ENCODE measurements at places on chromosomes 5 and 9. TPM values are rescaled to one million over a fixed set of nuclear protein-coding genes. Genes with fewer than 3 reads are reported as not detected.

ADAMTSL1 gene
- total RNA-seq: not detected

LMX1B gene
- total RNA-seq: not detected

IRX4 gene
- not detected for total RNA-seq

SLC46A2 gene
- not detected for total RNA-seq

MTAP gene
- 54.5 TPM for total RNA-seq

DDX4 gene
- 1.2 TPM for total RNA-seq

C9orf152 gene
- total RNA-seq: not detected

SLCO6A1 gene
- not detected for total RNA-seq

SHISAL2B gene
- not detected for total RNA-seq

NEK6 gene
- total RNA-seq: 10.9 TPM

DNA sequence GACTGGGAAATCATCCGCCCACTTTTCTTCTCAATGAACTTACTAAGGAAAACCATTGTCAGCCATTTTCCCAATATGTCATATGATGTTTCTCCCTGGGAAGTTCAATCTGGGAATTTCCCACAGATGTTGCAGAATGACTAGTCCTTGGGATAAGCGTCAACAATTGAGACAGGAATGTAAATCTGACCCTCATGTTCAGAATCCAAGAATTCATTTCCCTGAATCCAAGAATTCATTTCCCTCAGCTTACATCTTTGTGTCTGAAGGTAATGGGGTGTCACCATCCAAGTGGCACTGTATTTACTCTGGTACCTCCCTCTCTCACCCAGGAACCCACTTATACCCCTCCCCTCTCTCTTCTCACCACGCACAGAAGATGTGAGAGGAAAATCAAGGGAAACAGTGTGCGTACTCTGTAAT, 7.4 kb downstream of the KLF9 start:
- H3K4me1 ChIP-seq: peaks cover 70% of the 10 kb centered on the region
- no peaks in the 10 kb centered on the region for H3K27me3 ChIP-seq
- DNase-seq: no peak
- H3K36me3 ChIP-seq: peaks cover 5% of the 10 kb centered on the region
- H3K27ac ChIP-seq: peak overlapping the region; percentile 96

GRCh38 chr5:133863857-133864585, 104.4 kb downstream of the C5orf15 start:
- peaks cover 8% of the 10 kb centered on the region for H3K4me1 ChIP-seq
- peaks cover 1% of the 10 kb centered on the region for H3K36me3 ChIP-seq
- H3K27ac ChIP-seq: no peak overlapping the region
- no peaks in the 10 kb centered on the region for H3K27me3 ChIP-seq

DNA sequence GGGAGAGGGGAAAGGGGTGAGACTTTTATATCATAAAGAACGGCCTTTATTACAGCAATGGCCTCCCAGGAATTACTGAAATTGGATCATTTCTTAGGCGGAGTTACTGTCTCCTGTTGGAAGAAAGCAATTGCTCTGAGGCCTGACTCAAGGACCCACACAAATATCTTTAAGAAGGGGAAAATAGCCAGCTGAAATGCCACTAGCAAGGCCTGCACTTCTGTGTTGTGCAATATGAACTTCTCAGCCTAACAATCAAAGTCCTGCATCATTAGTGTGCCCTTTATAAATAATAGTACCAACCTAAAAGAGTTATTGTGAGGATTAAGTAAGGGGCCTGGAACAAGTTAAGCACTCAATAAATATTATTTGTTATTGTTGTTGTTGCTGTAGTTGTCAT, 30.1 kb upstream of the TRIM32 start:
- no peaks in the 10 kb centered on the region for H3K36me3 ChIP-seq
- DNase-seq: no peak
- H3K4me1 ChIP-seq: no peaks in the 10 kb centered on the region
- no peak overlapping the region for H3K27ac ChIP-seq

DNA sequence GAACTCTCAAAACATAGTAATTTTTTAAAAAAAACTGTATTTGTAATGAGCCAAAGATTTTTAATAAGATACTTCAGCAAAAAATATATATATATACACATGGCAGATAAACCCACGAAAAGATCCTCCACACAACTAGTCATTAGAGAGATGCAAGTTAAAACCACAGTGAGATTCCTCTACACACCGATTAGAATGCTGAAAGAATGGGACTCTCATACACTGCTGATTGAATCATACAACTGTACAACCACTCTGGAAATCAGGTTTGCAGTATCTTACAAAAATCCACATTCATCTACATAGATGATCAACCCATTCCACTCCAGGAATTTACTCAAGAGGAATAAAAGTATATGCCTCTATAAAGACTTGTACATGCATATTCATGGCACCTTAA, 43.7 kb downstream of the RASEF start:
- H3K27ac ChIP-seq: no peak overlapping the region
- H3K27me3 ChIP-seq: peaks cover 27% of the 10 kb centered on the region
- no peak overlapping the region for H3K4me3 ChIP-seq
- peaks cover 18% of the 10 kb centered on the region for H3K4me1 ChIP-seq
- no peak for DNase-seq

DNA sequence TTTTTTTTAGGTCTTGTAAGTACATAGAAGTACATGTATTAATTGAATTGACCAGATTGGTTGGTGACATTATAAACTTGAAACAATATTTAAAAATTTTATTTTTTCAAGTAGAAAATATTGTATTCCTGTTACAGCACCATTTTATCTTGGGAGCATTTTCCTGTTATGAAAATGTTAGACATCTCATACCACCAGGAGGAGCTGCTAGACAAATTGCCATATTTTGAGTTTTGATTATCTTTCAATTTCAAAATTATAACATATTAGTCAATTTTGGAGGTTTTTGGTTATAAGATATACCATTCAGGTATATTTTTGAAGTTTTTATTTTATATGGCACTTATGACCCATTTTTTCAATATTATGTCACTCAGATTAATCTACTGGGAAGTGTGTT, 84.4 kb downstream of the CNTLN start:
- H3K4me1 ChIP-seq: no peaks in the 10 kb centered on the region
- no peak for DNase-seq
- H3K27me3 ChIP-seq: no peaks in the 10 kb centered on the region
- H3K36me3 ChIP-seq: no peaks in the 10 kb centered on the region
- H3K27ac ChIP-seq: no peak overlapping the region

- H3K4me1 ChIP-seq: peaks cover 31% of the 10 kb centered on the region
- no peak overlapping the region for H3K4me3 ChIP-seq
- H3K27ac ChIP-seq: no peak overlapping the region
Observed at GRCh38 chr9:130768265-130768664, 66.8 kb upstream of the ABL1 start.

- no peak for DNase-seq
- peaks cover 5% of the 10 kb centered on the region for H3K4me1 ChIP-seq
- no peak overlapping the region for H3K27ac ChIP-seq
- H3K36me3 ChIP-seq: no peaks in the 10 kb centered on the region
- peaks cover 33% of the 10 kb centered on the region for H3K27me3 ChIP-seq
Observed at GRCh38 chr5:181047921-181048320, 7.9 kb downstream of the BTNL9 start.

DNA sequence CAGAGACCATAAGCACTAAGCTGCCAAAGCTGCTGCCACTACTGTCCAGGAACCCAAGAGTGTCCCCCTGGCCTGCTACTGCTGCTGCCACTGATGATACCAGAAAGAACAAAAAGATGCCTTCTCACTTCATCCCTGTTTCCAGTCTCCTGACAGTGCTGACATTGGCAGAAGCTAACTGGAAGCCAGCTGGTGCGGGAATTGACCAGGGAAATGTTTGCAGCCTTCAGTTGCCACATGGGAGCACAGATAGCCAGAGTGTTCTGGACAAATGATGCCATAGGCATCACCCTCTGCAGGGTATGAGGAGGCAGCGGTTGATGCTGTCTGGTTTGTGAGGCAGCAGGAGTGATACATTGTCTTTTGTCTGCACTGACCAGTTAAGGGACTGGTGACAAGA, 258.4 kb downstream of the ZSWIM6 start:
- peaks cover 6% of the 10 kb centered on the region for H3K27me3 ChIP-seq
- no peak for DNase-seq
- no peaks in the 10 kb centered on the region for H3K4me1 ChIP-seq
- H3K36me3 ChIP-seq: no peaks in the 10 kb centered on the region
- no peak overlapping the region for H3K4me3 ChIP-seq

DNA sequence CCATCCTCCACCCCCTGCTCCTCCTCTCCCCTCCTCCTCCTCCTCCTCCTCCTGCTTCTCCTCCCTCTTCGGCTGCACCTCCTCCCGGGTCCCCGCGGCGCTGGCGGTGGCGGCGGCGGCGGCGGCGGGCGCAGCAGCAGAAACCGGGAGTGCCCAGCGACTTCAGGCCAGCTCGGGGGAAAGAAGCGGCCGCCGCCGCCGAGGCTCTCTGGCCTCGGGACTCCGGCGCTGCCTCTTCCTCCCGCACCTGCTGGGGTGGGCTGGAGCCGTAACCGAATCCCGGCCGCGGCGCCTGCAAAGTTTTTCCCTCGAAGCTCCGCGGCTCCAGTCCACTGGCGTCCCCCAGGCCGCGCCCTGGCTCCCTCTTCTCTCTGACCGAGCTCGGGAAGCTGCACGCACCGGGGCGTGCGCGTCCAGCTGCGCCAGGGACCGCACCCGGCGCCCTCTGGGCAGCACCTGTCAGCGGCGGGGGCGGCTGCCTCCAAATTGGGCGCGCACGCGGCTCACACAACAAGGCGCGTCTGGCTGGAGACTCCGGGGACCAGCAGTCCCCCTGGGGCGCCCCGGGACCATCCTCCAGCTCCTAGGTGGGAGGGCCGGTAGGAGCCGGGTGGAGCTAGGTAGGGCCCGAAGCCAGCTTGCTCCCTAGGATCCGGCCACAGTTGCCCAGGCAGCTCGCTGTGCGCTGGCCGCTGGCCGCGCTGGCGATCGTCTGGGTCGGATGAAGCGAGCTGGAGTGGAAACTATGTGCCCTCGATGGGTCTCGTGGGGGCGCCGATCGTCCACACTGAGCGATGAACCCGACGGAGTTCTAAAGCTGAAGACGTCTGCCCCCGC, at the start of gene MCTP1:
TSS of gene MCTP1 (minus strand) at position 523 of the 837 bp plus-strand sequence.
- peak within 1 kb of the TSS; percentile 69 for H3K4me3 ChIP-seq
- H3K27me3 ChIP-seq: peaks cover 65% of the 10 kb centered on the region
- H3K36me3 ChIP-seq: no peaks in the 10 kb centered on the region
- peaks cover 8% of the 10 kb centered on the region for H3K4me1 ChIP-seq

DNA sequence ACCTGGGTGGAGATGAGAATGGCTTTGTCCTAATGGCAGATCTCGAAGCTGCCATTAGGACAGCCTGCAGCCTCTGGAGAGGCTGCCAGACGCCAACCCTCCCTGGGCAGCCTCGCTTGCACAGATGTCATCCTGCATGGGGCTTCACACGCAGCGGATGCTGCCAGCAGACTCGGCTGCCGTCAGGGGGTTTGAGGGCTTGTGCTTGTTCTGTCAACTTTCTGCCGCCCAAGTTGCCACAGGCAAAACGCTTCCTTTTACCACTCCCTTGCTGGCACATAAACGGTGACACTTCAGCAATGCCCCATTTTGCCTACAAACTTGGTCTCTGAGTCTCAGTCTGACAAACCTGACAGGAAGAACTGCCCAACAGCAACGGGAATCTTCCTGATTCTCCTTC, 24.7 kb downstream of the DAP start:
- no peak for DNase-seq
- H3K27me3 ChIP-seq: no peaks in the 10 kb centered on the region

GRCh38 chr5:59596586-59597350, 296.8 kb downstream of the PDE4D start:
- no peak overlapping the region for H3K4me3 ChIP-seq
- peaks cover 4% of the 10 kb centered on the region for H3K4me1 ChIP-seq
- no peaks in the 10 kb centered on the region for H3K36me3 ChIP-seq
- H3K27ac ChIP-seq: no peak overlapping the region
- DNase-seq: no peak

DNA sequence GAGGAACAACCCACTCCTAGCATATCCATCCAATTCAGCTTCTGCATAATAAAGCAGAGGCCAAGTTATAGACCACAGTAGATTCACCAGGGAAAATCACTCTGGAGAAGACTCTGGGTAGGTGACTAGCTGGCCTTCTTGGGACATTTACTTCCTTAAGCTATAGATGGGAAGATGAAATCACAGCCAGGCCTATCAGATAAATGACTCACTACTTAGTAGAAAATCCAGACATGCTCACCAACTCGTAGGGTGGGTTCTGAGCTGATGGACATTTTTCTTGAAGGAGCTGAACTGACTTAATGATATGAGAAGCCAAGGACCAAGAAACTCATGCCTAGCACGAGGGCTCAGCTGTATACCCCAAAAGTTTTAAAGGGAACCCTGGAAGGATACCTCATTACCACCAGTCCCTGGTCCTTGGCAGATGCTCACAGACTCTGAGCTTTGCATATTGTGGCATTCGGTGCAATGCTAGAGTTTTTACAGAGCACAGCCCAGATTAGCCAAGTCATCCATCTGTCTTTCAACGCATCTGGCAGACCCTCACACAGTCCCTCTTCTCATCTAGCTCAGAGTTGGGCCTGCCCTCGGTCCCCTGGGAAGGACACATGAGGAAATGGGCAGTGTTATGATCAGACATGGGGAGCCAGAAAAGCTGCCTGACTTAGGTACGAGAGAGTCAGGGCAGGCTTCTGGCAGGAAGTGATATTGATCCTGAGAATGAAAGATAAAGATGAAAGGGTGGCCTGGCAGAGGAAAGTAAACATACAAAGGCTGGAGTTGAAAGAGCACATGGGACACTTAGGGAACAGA, 15.0 kb downstream of the ACSL6 start:
- H3K4me3 ChIP-seq: no peak overlapping the region
- H3K27me3 ChIP-seq: peaks cover 3% of the 10 kb centered on the region
- no peaks in the 10 kb centered on the region for H3K36me3 ChIP-seq

GRCh38 chr9:32502464-32502863, 23.5 kb downstream of the RIGI start:
- peak overlapping the region; percentile 30 for H3K27ac ChIP-seq
- H3K27me3 ChIP-seq: no peaks in the 10 kb centered on the region
- peaks cover 33% of the 10 kb centered on the region for H3K36me3 ChIP-seq
- DNase-seq: no peak

DNA sequence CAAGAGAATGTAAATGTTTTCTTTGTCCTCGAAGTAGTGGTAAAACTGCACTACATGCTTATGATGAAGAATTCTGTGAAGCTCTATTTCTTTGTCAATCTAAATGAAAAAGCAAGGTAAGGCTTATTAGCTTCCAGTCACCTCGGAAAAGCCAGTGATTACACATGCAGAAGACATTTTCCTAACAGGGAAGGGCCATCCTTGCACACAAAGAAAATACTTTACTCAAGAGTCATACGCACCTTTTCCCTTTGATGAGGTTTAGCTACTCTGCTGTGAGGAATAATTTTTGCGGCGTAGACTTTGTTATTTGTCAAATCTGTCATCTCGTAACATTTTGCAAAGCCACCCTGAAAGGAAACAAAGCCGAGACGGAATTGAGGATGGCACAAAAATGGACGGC, 1.1 kb downstream of the PLK2 start:
- peaks cover 3% of the 10 kb centered on the region for H3K36me3 ChIP-seq
- peaks cover 11% of the 10 kb centered on the region for H3K4me1 ChIP-seq
- DNase-seq: no peak
- H3K27ac ChIP-seq: no peak overlapping the region
- peaks cover 30% of the 10 kb centered on the region for H3K27me3 ChIP-seq

Data from activated naive CD8-positive, alpha-beta T cell treated with anti-CD3 and anti-CD28 coated beads, Interleukin-2, amount 10 ng/mL, durations not matched to agents 7 days and 5 days (primary cell).